GM12878 (cell line): ENCODE measurements at places on chromosomes 6 and 20. TPM values are rescaled to one million over a fixed set of nuclear protein-coding genes. Genes with fewer than 3 reads are reported as not detected.

DNA sequence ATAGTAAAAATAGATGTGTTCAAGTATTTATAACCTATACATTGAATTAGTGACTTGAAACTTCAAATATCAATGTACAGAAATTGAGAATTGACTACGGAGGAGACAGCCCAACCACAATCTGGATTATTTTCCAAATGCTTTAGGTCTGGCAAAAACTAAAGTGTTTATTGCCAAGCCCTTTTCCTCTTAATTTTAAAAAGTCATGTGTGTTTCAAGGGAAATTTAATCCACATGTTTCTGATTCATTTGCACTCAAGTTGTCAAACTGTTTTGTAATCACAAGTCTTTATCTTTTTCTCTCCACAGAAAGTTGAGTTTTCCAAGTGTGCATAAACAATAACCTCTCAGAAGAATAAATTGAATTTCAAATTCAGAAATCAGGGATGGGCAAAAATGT lies 350.8 kb upstream of the RSPO3 start:
- no peaks in the 10 kb centered on the region for H3K36me3 ChIP-seq
- H3K4me3 ChIP-seq: no peak overlapping the region
- H3K27ac ChIP-seq: no peak overlapping the region
- no peaks in the 10 kb centered on the region for H3K4me1 ChIP-seq

Gene DACT2
- total RNA-seq: not detected in 2 replicates

GRCh38 chr6:143555071-143555492 lies 43.6 kb upstream of the FUCA2 start:
- no peak overlapping the region for H3K27ac ChIP-seq
- H3K4me1 ChIP-seq: peaks cover 2% of the 10 kb centered on the region
- no peak overlapping the region for H3K4me3 ChIP-seq
- H3K27me3 ChIP-seq: no peaks in the 10 kb centered on the region

- no peak for DNase-seq
- no peaks in the 10 kb centered on the region for H3K27me3 ChIP-seq
- no peak overlapping the region for H3K27ac ChIP-seq
- peaks cover 15% of the 10 kb centered on the region for H3K4me1 ChIP-seq
- H3K36me3 ChIP-seq: no peaks in the 10 kb centered on the region
Measured at GRCh38 chr6:44725070-44725469, 337.6 kb downstream of the CDC5L start.

DNA sequence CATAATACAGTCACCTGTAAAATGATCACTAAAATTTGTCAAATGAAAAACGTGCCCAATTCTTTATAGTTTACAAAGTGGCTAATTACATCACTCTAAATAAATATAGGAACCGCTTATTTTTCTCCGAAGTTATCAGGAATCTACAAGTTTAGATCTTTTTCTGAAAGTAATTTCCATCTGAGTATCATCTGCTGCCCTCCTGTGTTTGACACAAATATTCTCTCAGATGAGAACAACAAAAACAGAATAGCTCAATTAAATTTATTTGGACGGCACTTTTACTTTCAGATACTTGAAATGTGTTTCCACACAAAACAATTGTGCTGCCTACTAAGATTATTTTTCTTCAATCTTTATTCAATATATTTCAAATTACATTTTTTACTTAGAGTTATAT lies 5.0 kb downstream of the SF3B5 start:
- no peaks in the 10 kb centered on the region for H3K27me3 ChIP-seq
- H3K36me3 ChIP-seq: no peaks in the 10 kb centered on the region
- DNase-seq: no peak
- no peak overlapping the region for H3K27ac ChIP-seq

Gene OR2H2
- not detected in 2 replicates for total RNA-seq

GRCh38 chr6:115634131-115634530 lies 426.6 kb downstream of the FRK start:
- H3K36me3 ChIP-seq: no peaks in the 10 kb centered on the region
- H3K4me1 ChIP-seq: no peaks in the 10 kb centered on the region

Gene PRDM1
- 7.7 and 8.4 TPM in 2 replicates for total RNA-seq
